Eye (tissue), 1 donor: ENCODE measurements at places on chromosomes 2 and 18.
A peak's percentile ranks its signal among the peaks of the same experiment; 100 is the strongest.

GRCh38 chr2:230840301-230840700 lies 24.4 kb upstream of the ITM2C start:
- no peak for DNase-seq

GRCh38 chr2:134839649-134840048 lies 1.2 kb downstream of the ACMSD start:
- DNase-seq, result no peak

DNA sequence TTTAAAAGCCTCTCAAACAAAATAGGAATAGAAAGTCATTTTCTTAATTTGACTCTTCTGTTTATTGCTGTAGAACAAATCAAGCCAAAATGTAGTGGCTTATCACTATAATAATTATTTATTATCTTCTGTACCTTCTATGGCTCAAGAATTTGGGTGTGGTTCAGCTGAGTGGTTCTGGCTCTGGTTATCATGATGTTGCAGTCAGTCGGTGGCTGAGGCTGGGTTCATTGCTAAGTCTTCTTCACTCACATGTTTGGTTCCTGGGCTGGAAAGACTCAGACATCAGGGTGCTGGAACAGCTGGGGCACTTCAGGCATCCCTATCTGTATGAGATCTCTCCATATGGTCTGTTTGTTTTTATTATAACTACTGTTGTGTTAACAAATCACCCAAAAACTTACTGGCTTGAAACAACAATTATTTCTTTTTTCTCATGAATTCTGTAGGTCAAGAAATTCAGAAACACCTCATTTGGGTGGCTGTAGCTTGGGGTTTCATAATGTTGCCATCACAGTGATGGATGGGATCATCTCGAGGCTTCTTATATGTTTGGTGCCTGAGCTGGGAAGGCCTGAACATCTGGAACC lies 242.6 kb upstream of the FBXO11 start:
- no peak for DNase-seq

DNA sequence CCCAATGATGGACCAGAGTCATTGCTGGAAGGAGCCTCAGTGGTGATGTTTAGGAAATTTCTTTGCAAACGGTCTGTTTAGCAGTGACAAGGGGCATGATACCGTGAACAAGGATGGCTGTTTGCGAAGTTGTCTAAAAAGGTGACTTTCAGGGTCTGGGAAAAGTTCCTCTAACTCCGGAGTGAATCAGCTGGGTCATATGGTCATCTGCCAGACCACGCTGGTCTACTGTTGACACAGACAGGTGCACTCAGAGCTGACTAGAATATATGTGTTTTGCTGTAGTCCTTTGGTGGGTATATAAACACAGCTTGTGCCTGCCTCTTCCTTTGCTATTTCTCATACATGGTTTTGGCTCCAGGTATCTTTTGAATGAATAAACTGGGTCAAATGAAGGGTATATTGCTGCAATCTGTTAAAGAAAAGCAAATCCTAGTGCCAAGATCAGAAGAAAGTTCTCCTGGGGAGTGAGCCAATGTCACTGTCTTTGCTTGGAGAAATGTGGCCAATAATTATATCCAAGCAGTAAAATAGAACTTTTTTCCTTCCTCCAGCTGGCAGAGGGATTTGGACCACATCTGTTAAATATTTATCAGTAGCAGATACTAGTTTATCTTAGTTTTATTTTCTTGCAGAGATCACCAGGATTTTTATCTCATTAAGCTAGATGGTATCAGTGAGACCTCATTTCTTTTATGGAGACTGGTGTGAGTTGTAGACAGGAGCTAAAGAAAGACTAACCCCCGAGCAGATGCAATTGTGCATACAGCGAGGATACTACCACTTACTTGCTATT lies 286.0 kb downstream of the TRIB2 start:
- no peak for DNase-seq

- DNase-seq, result no peak
These were observed 306.0 kb upstream of the EPC2 start for GRCh38 chr2:148338541-148338940.

DNA sequence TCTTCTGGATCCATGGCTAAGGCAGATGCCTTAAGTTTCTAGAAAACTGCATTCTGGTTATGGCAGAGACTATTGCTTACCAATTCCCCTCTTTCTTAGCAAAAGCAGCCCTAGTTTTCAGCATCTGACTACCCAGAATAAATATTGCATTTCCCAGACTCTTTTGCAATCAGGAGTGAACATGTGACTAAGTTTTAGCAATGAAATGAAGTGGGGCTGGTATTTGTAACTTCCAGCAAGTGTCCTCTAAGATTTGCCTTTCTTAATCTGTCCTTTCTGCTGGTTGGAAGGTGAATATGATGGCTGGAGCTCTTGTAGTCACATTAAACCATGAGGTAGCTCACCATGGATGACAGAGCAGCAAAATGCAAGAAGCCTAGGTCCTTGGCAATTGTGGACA lies 132.9 kb upstream of the PKDCC start:
- no peak for DNase-seq

DNA sequence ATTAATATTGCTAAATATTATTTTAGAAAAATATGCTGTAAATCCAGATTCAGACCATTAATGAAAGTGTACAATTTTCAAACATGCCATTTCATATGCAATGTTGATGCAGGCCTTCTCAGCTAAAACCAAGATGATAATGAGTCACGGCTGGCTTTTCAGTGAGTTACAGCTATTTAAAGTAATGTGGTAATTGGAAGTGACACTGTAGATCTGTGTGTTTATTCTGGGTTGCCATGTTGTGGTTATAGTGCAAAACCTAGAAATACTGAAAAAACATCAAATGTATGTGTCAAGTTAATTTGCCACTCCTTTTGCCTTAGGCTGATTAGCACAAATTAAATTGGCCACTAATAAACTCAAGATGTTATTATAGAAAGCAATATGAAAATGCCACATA lies 506.6 kb downstream of the ERBB4 start:
- peak; percentile 62 for DNase-seq
